Cortex of kidney (tissue), 1 donor: ENCODE measurements at places on chromosomes 6 and 20.

GRCh38 chr6:71533939-71534379 lies 245.3 kb downstream of the OGFRL1 start:
- DNase-seq, result no peak

DNA sequence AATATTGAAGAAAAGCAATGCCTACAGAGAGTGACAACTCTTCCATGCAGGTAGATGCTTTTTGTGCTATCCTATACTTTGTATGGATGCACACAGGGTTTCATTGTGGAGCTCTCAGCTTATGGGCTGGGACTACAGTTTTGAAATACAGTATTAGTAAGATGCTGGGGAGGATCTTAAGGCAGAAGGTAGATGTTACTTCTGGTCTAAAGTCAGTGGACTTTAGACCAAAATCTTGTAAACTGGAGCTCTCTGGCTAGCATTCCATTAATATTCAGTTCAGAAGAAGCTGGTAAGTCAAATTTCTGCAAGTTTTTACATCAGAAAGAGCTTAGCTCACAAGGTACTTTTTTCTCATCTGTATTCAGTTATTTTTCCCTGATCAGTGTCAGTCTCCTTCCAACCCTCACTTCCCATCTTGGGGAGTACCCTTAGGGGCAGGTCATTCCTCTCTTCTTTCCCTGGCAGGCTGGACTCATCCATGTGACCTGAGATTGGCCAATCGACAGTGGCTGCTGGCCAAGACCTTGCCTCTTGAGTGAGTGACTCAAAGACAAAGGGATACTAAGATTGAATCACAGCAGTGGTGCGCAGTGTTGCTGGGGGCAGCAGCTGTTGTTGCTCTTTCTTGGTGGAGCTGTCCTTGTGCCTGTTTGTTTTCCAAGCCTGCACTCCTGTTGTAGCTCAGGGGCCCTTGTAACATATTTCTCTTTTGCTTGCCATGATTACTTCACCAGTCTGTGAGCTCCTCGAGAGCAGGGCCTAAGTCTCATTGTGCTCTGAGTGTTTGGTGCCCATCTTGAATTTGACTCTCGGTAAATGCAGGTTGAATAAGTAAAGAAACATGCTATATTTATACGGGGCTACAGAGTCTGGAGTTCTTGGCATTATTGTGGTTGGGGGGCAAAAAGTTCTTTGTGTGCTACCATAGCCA lies 2.8 kb upstream of the PHF20 start:
- no peak for DNase-seq

DNA sequence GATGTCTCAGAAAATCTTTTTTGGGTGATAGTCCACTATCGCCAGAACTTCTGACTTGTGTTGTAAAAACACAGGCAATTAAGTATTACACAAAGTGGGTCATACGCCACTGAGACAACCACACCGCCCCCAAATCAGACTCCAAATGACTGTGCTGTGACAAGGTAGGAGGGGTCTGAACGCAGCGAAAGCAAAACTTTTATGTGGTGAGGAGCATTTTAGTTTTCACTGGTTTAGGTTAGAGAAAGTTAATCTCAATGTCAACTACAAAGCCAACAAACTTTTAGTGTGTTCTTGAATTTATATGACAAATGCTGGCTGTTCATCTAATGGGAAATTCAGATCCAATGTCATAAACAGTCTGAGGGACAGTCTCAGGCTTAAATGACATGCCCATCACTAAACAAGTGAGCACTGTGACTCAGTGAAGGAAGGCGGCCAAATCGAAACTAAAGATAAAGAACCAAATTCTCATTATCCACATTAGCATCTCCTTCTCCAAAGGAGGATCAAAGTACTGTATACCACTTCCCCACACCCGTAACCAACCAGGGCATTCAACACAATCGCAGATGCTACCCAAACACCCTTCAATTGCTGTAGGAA lies 186.7 kb downstream of the GJA10 start:
- DNase-seq, result no peak

DNA sequence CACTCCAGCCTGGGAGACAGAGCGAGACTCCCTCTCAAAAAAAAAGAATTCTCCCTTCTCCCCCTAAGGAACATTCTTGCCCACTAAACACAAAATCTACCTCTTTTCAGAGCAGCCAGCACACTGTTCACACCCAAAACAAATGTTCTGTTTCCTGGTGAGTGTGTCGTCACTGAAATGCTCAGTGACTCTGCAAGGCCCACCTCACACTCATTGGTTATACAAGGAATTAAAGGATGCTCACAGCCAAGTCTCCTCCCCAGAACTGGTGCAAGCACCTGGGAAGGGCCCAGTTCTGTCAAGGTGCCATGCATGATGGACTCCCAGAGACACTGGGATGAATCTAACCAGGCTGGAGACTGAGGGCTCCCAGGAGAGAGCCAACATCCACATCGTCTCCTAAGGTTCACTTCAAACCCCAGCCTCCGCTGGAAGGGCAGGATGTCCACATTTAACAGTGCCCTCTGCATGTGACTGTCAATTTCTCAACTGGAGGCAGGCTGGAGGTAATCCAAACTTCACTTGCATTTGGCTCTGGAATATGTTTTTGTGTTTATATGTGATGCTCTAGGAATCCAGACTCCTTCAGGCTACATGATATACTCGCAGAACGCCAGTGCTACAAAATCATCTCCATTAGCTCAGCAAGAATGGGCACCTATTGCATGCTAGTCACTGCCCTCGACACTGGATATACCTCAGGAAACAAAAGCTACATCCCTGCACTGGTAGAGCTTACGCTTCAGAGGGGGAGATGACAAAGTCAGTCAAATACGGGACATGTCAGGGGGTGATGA lies 7.1 kb downstream of the RRBP1 start:
- no peak for DNase-seq

- DNase-seq, result no peak
These were observed 31.3 kb downstream of the ZFAND3 start for GRCh38 chr6:37850728-37851285.

- DNase-seq, result no peak
These were observed at the start of gene PRDM13 for GRCh38 chr6:99606656-99607415. Gene PRDM13, plus strand, starts transcription at chr6:99606833. Its CDS starts 202 bp downstream, at chr6:99607035.

GRCh38 chr6:79868098-79868722 lies 79.1 kb downstream of the ELOVL4 start:
- DNase-seq, result no peak

GRCh38 chr6:166877349-166877748 lies 79.0 kb downstream of the RNASET2 start:
- DNase-seq, result no peak

DNA sequence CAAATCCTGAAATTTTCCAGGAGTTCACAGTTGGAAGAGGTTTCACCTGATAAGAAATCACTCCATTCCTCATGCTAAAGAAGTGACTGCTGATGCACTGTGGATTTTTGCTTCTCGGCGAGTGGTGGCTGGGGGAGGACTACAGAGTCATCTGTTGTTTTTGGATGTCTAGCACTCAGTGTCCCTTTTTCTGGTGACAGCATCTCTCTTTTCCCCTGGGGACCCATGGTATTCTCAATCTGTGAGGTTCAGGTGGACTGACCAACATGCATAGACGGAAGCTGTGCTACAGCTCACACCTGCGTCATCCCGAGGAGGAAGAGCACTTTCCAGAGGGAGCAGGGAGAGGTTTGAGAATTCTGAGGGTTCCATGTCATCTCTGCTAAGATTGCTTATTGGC lies 42.7 kb upstream of the ZNF831 start:
- no peak for DNase-seq

DNA sequence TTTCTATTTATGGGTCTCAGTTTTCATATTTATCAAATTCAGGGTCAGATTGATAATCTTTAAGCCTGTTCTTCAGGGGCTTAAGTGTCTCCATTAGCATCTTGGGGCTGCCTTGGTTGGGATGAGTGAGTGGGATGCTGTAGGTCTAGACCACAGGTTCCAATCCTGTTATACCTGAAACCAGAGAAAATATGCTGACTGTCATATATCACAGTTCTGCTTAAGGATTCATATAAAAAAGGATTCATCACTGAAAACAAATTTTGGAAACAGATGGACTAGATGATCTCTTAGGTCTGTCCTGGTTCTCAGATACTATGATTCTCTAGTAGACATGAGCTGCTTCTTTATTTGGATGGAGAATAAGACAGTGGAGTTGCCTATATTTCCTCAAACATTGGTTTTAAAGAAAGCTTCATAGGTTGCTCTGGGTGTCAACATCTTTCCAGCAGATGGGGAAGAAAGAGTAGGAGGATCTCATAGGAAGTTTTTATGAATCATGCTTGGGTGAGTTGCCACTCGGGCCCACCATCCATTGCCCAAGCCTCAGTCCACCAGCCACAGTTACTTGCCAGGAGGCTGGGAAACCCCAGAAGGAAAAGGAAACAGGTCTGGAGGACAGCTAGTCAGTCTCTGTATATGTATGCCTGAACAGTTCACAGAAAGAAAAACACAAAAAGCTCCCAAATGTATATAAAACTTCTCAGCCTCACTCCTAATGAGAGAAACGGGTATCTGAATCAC lies 42.9 kb upstream of the MAP7 start:
- DNase-seq, result no peak

- DNase-seq, result no peak
These were observed 13.0 kb downstream of the AFDN start for GRCh38 chr6:167839755-167840154.

GRCh38 chr20:49460916-49461315 lies 21.6 kb downstream of the KCNB1 start:
- no peak for DNase-seq

DNA sequence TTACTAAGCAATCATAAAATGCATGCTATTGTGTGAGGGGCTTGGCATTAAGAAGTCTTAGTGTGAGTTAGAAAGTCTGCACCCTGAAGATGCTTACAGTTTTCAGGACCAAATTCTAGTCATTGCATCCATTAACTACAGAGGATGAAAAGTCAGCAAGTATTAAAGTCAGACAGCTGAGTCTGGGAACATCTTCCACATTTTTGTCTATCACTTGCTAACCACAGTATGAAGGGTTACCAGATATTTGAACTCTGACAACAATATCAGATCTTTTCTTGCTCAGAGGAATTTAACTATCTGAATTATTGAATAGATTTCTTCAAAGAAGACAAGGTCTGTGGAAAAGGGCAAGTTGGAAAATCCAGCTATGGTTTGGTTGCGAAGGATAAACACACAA lies 264.4 kb downstream of the BTBD9 start:
- no peak for DNase-seq

DNA sequence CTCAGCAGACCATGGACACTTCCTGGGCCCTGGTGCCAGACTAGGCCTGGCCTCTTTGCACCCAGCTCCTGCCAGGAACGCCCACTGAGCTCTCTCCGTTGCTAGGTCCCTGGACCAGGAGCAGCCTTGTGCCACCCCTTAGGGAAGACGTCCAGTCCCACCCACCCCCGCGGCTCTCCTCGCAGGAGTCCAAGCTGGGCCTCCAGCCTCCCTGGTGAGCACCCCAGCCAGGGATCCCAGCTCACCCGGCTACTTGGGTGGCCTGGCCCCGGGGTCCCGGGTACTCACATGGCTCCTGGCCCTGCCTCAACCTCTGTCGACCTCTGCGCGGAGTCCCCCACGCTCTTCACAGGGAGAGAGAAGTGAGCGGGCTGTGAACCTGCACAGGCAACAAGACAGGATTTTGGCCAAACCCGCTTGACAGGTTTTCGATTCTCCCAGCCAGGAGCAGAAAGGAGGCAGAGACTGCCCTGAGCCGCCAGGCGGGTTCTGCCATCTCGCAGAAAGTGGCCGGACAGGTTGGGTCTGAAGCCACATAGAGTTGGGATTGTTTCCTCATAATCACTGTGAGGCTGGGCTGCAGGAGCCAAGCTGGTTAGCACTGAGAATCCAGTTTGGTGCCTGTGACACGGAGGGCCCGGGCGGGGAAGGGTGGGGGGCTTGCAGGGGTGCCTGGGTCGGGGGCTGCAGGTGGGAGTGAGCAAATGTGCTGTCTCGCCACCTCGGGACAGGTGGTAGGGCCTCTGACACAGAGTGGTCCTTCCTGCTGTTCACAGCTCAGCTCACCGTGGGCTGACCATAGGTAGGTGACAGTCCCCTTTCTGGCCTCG lies at the start of gene RBBP8NL:
Gene RBBP8NL (minus strand): TSS at position 368 of the 830 bp plus-strand sequence. CDS start 7,892 bp downstream, outside the sequence.
- DNase-seq, result no peak

- no peak for DNase-seq
These were observed 181.0 kb downstream of the MTFR2 start for GRCh38 chr6:136069119-136069518.
